ENCODE measurements at places on chromosomes 13 and 19. TPM values are rescaled to one million over a fixed set of nuclear protein-coding genes. Genes with fewer than 3 reads are reported as not detected.

GRCh38 chr13:110317496-110318195 is 10.6 kb downstream of the COL4A2 start:
- peaks cover 28% of the 10 kb centered on the region for H3K4me1 ChIP-seq
- H3K27me3 ChIP-seq: no peaks in the 10 kb centered on the region
- H3K36me3 ChIP-seq: peaks cover 16% of the 10 kb centered on the region
- DNase-seq: no peak
- H3K27ac ChIP-seq: no peak overlapping the region

- no peak for DNase-seq
- no peaks in the 10 kb centered on the region for H3K4me1 ChIP-seq
- H3K27ac ChIP-seq: no peak overlapping the region
- no peaks in the 10 kb centered on the region for H3K27me3 ChIP-seq
- H3K4me3 ChIP-seq: no peak overlapping the region
Measured at GRCh38 chr19:30060531-30061222, 118.6 kb downstream of the URI1 start.

Gene EIF3K
- polyA plus RNA-seq: 240 TPM

Gene GRK1
- polyA plus RNA-seq: not detected

Gene IL11
- 1.6 TPM for polyA plus RNA-seq

Gene TFDP1
- 135 TPM for polyA plus RNA-seq

Gene ICAM5
- 0.55 TPM for polyA plus RNA-seq

DNA sequence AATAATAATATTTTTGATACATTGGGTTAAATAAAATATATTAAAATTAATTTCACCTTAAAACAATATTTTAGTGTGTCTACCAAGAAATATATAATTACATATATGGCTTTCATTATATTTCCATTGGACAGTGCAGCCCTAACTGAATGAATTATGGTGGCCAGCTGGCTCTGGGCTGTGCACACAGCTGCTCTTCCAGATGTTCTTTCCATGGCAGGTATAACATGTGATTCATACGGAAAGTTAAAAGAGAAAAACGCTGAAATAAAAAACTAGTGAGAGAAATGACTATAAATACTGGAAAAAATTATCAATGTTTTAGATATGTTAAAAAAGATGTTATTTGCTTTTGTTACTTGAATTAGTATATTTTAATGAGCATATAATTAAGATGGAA is 216.3 kb downstream of the RGCC start:
- DNase-seq: no peak
- H3K27ac ChIP-seq: no peak overlapping the region
- no peaks in the 10 kb centered on the region for H3K36me3 ChIP-seq
- H3K27me3 ChIP-seq: no peaks in the 10 kb centered on the region
- H3K4me3 ChIP-seq: no peak overlapping the region

DNA sequence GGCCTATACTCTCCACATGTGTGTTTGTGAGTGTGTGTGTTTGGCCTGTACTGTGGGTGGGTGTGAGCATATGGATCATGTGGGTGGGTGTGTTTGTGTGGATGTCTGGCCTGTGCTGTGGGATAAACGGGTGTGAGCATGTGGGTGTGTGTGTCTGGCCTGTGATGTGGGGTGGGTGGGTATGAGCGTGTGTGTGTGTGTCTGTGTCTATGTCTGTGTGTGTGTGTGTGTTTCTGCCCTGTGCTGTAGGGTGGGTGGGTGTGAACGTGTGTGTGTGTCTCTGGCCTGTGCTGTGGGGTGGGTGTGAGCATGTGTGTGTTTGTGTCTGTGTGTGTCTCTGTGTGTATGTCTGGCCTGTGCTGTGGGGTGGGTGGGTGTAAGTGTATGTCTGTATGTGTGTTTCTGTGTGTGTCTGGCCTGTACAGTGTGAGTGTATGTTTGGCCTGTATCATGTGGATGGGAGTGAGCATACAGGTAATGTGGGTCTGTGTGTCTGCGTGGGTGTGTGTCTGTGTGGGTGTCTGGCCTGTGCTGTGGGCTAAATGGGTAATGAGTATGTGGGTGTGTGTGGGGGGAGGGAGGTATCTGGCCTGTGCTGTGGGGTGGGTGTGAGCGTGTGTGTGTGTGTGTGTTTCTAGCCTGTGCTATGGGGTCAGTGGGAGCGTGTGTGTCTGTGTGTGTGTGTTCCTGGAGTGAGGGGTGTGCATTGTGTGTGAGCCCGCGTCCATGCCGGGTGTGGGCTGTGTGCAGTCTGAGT is 20.8 kb upstream of the KCTD15 start:
- H3K36me3 ChIP-seq: no peaks in the 10 kb centered on the region
- no peak overlapping the region for H3K27ac ChIP-seq
- no peak overlapping the region for H3K4me3 ChIP-seq
- peaks cover 21% of the 10 kb centered on the region for H3K27me3 ChIP-seq
- peaks cover 3% of the 10 kb centered on the region for H3K4me1 ChIP-seq

Measured in keratinocyte (primary cell).